ENCODE measurements at places on chromosomes 6 and 20.

DNA sequence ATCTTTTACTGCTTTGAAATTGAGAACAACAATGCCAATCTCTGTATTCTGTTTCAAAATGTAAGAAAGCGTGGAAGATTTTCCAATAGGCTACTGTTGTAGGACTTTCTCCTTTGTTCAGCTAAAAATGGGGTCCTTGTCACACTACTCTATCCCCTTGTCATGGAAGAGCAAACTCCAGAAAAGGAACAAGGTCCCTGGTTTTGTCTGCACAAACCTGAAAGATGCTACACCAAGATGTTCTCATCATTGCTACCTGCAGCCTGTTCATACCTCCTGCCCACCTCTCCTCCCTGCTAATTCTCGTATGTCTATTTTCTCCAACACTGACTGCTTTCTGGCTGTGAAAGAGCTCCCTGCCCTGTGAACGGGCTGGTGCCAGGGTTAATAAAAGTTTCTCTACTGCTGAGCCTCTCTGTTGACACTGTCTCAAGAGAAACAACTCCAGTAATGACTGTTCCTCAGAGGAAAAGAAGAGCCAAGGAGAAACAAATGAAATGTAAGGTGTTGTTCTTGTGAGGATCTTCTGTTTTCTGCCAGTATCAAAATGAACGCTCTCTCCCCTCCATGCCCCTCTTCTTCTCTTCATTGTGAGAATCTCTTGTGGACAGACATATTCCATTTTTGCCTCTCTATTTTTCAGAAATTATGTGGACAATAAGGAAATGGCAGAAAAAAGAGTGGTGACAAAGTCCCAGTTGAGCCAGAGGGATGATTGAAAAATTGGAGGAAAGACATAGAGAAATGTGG is 287.1 kb downstream of the ADGB start:
- no peak for DNase-seq
- H3K36me3 ChIP-seq: no peaks in the 10 kb centered on the region
- peaks cover 11% of the 10 kb centered on the region for H3K4me1 ChIP-seq
- H3K4me3 ChIP-seq: no peak overlapping the region
- no peak overlapping the region for H3K27ac ChIP-seq
- no peaks in the 10 kb centered on the region for H3K27me3 ChIP-seq

GRCh38 chr6:125307964-125308615 is 6.3 kb upstream of the HDDC2 start:
- no peak for DNase-seq
- peaks cover 2% of the 10 kb centered on the region for H3K36me3 ChIP-seq
- H3K27me3 ChIP-seq: no peaks in the 10 kb centered on the region
- peaks cover 30% of the 10 kb centered on the region for H3K4me1 ChIP-seq
- no peak overlapping the region for H3K4me3 ChIP-seq

- no peak overlapping the region for H3K4me3 ChIP-seq
- no peaks in the 10 kb centered on the region for H3K36me3 ChIP-seq
- H3K27ac ChIP-seq: no peak overlapping the region
- peaks cover 17% of the 10 kb centered on the region for H3K4me1 ChIP-seq
- H3K27me3 ChIP-seq: no peaks in the 10 kb centered on the region
Measured at GRCh38 chr20:5135363-5136012, 8.7 kb downstream of the CDS2 start.

GRCh38 chr6:146364816-146365594 is 178.6 kb upstream of the RAB32 start:
- H3K27me3 ChIP-seq: peaks cover 13% of the 10 kb centered on the region
- no peaks in the 10 kb centered on the region for H3K36me3 ChIP-seq
- no peak overlapping the region for H3K4me3 ChIP-seq
- peaks cover 1% of the 10 kb centered on the region for H3K4me1 ChIP-seq

DNA sequence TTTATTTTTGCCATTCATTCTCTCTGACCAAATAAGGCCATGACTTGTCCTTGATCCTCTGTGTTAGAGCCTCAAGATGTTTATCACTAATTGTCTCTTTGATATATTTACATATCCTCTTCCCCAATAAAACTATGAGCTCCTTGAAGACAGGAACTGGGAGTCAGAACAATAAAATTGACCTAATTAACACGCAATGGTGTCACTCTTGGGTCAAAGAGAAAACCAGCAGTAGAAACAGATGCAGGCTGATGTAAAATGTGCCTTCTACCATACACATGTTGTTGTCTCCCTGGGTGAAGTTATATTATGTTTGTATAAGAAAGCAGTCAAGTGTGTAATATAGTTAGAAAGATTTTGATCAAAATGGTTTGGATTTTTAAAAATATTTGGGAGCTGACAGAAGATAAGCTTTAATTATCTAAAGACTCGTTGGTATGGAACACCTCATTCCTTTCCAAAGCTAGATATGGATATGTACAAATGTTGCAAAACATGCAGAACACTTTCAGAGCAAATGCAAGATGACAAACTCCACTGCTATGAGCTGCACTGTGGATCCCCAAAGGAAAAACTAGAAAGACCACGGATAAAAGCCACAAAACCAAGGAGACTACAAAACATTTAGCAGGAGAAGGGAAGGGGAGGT is 109.7 kb upstream of the STMND1 start:
- H3K4me3 ChIP-seq: no peak overlapping the region
- no peaks in the 10 kb centered on the region for H3K4me1 ChIP-seq
- no peak for DNase-seq
- H3K27ac ChIP-seq: no peak overlapping the region

- H3K4me3 ChIP-seq: no peak overlapping the region
- peaks cover 3% of the 10 kb centered on the region for H3K36me3 ChIP-seq
- H3K4me1 ChIP-seq: peaks cover 11% of the 10 kb centered on the region
- DNase-seq: no peak
Measured at GRCh38 chr6:169454204-169454871, 200.7 kb upstream of the THBS2 start.

DNA sequence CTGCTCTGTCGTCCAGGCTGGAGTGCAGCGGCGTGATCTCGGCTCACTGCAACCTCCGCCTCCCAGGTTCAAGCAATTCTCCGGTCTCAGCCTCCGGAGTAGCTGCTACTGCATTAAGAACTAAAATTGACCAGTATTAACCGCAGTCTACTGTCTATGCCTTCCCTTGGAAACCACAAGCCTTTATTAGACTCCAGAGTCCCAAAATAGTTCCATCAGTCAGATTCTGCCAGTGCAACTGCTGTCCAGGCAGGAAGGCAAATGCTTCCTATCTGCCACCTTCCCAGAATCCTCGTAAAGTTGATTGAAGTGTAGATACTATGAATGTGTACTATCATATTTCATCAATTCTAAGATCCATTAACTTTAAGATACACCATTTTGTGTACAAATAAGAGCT is 16.7 kb downstream of the KAT14 start:
- H3K4me3 ChIP-seq: no peak overlapping the region
- no peaks in the 10 kb centered on the region for H3K27me3 ChIP-seq
- no peaks in the 10 kb centered on the region for H3K4me1 ChIP-seq
- DNase-seq: no peak
- H3K27ac ChIP-seq: no peak overlapping the region

GRCh38 chr20:19096843-19097242 is 115.6 kb upstream of the SLC24A3 start:
- DNase-seq: no peak
- H3K4me1 ChIP-seq: no peaks in the 10 kb centered on the region
- peaks cover 2% of the 10 kb centered on the region for H3K27me3 ChIP-seq
- no peak overlapping the region for H3K4me3 ChIP-seq

DNA sequence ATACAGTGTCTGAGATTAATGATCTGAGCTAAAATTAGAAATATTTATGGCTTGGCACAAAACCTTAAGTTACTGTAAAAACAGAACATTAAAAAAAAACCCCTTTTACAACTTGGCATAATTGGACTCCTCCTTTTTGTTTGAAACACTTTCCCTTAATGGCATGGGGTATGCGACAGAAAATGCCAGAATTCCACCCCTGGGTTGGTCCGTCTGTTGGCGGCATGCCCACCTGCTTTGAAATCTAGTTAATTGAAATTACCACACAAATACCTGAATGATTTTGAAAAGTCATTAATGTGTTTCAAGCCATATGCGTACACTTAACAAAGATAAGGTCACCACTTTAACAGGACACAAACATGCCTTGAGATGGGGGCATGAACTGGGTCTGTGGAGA is 175.1 kb upstream of the FOXQ1 start:
- no peaks in the 10 kb centered on the region for H3K36me3 ChIP-seq
- peaks cover 23% of the 10 kb centered on the region for H3K27me3 ChIP-seq
- no peak overlapping the region for H3K27ac ChIP-seq
- no peak for DNase-seq
- no peak overlapping the region for H3K4me3 ChIP-seq
- H3K4me1 ChIP-seq: peaks cover 4% of the 10 kb centered on the region

GRCh38 chr6:132070356-132070755 is 119.2 kb upstream of the CCN2 start:
- peaks cover 3% of the 10 kb centered on the region for H3K36me3 ChIP-seq
- no peak for DNase-seq
- no peaks in the 10 kb centered on the region for H3K4me1 ChIP-seq
- H3K27ac ChIP-seq: no peak overlapping the region

DNA sequence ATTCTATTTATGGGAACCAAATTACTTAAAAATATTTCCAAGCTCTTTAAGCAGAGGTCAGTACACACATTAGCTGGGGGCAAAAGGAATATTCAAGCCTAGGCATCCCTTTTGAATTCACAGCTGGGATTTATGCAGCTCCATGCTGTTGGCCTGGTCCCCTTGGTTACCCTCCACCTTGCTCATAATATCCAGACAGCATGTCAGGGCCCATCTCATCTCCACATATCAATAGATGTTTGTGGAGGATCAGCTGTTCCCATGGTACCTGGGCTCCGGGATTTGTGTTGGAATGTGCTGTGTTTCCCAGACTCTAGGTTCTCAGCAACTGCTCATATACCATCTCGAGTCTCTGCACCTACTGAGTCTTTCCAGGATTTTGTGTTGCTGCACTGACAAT is 534.8 kb downstream of the BMP2 start:
- no peak overlapping the region for H3K4me3 ChIP-seq
- no peaks in the 10 kb centered on the region for H3K4me1 ChIP-seq
- no peak overlapping the region for H3K27ac ChIP-seq
- H3K27me3 ChIP-seq: peaks cover 11% of the 10 kb centered on the region
- H3K36me3 ChIP-seq: no peaks in the 10 kb centered on the region

Measured in mesothelial cell of epicardium (in vitro differentiated cells).